Tongue (tissue), 3 donors: ENCODE measurements at places on chromosomes 7 and 10. TPM values are rescaled to one million over a fixed set of nuclear protein-coding genes. Genes with fewer than 3 reads are reported as not detected.

DNA sequence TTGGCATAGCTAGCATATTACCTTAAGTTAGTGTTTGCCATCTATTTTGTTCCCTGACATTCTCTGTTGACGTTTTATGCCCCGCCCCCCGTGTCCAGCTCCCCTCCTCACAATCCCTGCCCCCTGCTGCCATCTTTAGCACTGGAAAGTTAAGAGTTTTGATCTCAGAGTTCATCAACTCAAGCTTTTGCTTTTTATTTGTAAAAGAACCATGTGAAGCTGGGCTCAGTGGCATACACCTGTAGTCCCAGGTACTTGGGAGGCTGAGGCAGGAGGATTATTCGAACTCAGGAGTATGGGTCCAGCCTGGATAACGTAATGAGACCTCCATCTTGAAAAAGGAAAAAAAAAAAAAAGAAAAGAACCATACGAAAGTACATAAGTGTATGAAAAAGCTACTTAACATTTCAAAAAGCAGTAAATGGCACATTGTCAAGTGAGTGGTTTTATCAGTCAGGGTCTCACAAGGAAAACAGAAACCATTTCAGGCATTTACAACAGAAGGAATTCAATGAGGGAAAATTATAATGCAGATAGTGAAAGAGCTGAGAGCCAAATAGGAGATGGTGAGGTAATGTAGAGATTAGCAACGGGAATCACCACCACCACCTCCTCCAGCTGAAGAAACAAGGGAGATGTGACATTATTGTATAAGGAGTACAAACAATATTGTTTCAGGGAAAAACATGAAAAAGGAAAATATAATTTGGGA lies 64.9 kb downstream of the MCU start:
- no peak for DNase-seq

CALML5 gene
- 0.41 TPM for total RNA-seq

DNA sequence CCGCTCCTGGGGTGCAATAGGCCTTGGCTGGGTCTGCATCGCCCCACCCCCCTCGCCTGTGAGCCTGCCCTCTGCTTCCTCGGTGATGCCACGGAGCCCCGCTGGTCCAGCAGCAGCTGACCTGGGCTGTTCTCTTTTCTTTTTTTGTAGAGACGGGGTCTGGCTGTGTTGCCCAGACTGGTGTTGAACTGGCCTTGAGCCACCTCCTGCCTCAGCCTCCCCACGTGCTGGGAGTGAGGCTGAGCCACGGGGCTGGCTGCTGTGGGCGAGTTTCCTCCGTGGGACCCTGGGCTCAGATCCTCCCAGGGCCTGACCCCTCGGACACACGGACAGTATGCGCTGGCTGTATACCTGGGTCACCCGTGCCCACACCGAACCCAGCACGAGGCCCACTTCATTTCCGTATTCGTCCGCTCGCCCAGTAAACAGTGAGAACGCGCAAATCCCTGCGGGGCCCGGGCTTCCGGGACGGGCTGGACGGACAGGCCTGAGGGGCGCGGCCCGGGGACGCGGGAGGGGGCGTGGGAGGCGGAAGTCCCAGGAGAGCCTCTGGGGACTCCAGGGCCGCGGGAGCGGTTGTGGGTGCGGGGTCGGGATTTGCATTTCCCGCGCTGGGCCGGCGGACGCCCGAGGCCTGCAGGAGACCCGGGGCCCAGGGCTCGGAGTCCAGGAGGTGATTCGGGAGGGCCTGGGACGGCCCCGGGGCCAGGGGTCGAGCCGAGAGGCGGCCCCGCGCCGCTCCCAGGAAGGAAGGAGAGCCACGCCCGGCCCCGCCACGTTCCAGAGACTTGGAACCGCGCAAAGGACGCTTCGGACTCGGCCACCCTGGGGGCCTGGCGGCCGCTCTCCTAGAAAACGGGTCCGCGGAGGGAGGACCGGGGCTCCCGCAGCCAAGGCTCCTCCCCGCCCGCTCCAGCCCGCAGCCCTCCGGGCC lies 57.7 kb upstream of the DNAJB6 start:
- peak; percentile 17 for DNase-seq

DNA sequence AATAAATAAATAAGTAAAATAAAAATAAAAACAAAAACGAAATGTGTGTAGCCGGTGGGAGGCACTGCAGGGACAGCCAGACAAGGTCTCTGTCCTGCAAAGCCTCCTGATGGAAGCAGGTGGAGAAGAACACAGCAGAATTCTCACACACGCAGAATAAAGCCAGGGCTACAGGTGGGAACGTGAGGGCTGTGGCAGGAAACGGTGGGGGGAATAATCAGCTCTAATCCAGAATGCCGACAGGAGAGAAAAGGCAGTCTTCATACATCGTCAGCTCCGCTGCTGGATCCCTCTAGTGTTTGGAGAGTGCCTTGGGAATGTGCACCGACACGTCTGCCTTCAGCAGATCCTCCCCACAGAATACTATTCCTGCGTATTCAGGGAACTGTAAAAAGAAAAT lies 6.8 kb upstream of the SNX8 start:
- DNase-seq, result peak; percentile 54

PRLHR gene
- total RNA-seq, result not detected

DNA sequence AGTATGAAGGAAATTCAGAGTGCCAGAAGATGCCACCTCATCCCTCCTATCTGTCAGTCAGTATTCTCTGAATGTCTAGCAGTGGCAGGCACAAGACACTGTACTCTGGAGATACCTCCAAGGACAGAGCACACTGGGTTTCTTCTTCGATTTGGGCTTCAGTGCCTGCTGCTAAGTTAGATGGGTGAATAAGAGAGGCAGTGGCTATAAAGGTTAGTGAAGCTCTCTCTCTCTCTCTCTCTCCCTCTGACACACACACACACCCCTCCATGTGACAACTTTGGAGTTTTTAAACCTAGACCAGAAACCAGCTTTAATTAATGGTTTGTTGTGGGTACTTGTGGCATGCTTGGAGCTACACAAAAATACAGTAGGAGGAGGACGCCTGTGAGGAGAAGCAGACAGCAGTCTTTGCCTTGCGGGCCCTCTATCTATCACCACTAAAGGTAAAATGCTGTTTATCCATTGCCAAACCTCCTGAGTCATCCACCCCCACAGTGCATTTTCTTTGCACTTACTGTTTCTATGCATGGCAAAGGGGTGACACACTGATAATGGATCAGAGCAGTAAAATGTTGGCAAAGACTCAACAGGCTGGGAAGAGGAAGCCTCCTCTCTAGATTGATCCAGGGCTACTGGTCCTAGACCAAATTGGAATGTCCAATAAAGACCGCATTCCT lies 102.5 kb downstream of the TRIL start:
- no peak for DNase-seq

GOLGA7B gene
- 0.10 TPM for total RNA-seq

- DNase-seq, result no peak
These were observed 81.6 kb downstream of the EVX1 start for GRCh38 chr7:27324246-27324645.
